Neural cell (in vitro differentiated cells): ENCODE measurements at places on chromosomes 2 and 18. TPM values are rescaled to one million over a fixed set of nuclear protein-coding genes. Genes with fewer than 3 reads are reported as not detected.

Gene VWA3B
- polyA plus RNA-seq: not detected in 2 replicates

Gene TUBB8B
- polyA plus RNA-seq: not detected in 2 replicates

Gene TBR1
- 4.5 and 7.2 TPM in 2 replicates for polyA plus RNA-seq

Gene CDK15
- polyA plus RNA-seq: 0.06 and 0.09 TPM in 2 replicates

Gene NPPC
- polyA plus RNA-seq: 2.7 and 21.5 TPM in 2 replicates

Gene POTEJ
- 0.16 TPM in 1 of 2 replicates, not detected in the other for polyA plus RNA-seq

Gene NR4A2
- polyA plus RNA-seq: 0.48 and 1.2 TPM in 2 replicates

Gene FER1L5
- polyA plus RNA-seq: 0.28 and 0.30 TPM in 2 replicates

Gene ANKRD36C
- 76.9 and 90.3 TPM in 2 replicates for polyA plus RNA-seq

Gene CAVIN2
- not detected in 2 replicates for polyA plus RNA-seq

Gene LAMA3
- 2.2 and 3.4 TPM in 2 replicates for polyA plus RNA-seq

Gene TUBA3E
- polyA plus RNA-seq: not detected in 2 replicates

Gene GNAL
- 16.7 and 17.3 TPM in 2 replicates for polyA plus RNA-seq

Gene CFLAR
- polyA plus RNA-seq: 0.84 and 1.6 TPM in 2 replicates

Gene DNAJC5G
- polyA plus RNA-seq: not detected in 2 replicates

Gene PKDCC
- polyA plus RNA-seq: 37.4 and 50.3 TPM in 2 replicates

Gene CRYGD
- polyA plus RNA-seq: not detected in 2 replicates

Gene ARHGEF4
- 45.9 and 70.9 TPM in 2 replicates for polyA plus RNA-seq

Gene ALLC
- polyA plus RNA-seq: 0.33 TPM in 1 of 2 replicates, not detected in the other

Gene PSME4
- 20.4 and 23.4 TPM in 2 replicates for polyA plus RNA-seq

Gene CHRNG
- polyA plus RNA-seq: not detected in 2 replicates

Gene SERPINE2
- 38.5 and 40.1 TPM in 2 replicates for polyA plus RNA-seq

Gene IL1F10
- polyA plus RNA-seq: not detected in 2 replicates
